HuH-7.5 (cell line): ENCODE measurements at places on chromosomes 6 and 20.

DNA sequence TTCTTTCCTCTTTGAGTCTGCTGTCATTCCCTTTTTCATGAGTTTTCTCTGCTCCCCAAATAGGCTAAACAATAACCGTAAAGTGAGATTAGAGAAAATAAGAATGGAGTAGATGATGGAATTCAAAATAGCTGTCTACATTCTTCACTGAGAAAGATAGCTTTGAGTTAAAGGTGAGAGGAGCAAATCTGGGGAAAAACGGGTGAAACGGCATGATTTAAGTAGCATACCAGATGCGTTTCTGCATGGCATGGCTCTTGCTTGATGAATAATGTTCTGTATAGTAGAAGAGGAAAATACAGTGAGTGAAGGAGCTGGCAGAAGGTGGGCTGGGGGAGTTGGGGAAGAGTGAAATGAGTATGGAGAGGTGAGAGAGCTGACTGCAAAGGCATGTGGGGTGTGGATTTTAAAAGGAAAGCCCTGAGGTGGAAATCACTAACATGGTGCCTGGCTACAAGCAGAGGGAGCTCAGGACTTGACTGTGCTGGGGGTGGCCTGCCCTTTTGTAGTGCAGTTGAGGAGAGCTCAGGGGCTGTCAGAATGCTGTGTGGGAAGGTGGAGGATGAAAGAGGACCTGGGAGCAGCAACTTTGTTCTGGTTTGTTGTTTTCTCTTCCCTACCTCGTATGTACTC, 8.8 kb downstream of the BICRAL start:
- DNase-seq = no peak

GRCh38 chr6:54601600-54602300, 244.8 kb upstream of the FAM83B start:
- DNase-seq = no peak

DNA sequence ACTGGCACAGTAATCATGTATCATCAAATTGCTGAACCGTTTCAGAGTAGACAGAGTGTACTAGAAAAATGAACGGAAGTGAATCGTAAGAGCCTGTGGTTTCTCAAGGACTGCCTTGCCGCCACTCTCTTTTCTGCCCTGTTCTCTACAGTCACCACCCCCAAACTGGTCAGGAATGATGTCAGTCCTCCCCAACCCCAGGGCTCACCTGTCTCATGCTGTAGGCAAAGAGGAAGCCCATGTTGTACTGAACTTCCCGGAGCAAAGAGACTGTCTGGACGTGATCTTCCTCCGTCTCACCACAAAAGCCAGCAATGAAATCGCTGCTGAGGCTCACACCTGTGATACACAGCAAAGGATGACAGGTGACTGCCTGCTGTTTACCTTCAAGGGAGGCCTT, 31.0 kb downstream of the CDK5RAP1 start:
- DNase-seq = no peak

DNA sequence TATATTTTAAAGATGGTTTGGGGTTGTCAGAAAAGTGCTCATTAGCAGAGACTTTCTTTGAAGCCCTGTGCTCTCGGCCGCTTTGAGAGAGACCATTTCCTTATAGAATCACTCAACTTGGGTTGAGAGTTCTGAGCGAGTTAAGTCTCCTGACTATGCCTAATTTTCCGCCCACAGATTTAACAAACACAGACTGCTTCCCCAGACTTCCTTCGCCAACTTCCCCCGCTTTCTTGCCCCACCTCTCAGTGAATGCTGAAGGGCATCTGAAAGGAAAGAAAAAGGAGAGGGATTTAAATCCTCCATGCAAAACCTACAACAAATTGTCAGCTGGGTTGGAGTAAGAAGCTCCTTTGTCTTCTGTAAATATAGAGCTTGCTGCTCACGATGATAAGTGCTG, 224.0 kb downstream of the EYA2 start:
- no peak for DNase-seq

GRCh38 chr20:54535033-54535432, 59.6 kb downstream of the DOK5 start:
- no peak for DNase-seq

- DNase-seq = no peak
These were observed 208.1 kb downstream of the UTRN start for GRCh38 chr6:144493035-144493910.

DNA sequence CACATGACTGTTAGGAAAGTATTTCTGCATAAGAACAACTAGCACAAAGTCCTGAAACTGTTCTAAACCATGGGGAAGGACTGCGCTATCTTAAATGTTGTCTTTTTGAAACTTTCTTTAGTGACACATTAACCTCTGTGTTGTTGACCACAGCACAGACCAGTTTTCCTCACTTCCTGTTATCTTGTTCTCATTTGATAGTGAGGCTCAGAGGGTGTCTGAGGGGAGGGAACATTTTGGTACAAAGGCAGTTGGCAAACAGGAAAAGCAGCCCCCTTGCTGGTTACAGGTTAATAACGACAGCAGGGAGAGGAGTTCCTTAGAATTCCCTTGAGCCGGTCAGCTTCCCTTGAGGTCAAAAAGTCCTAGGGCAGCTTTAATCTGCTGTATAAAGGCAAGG, 143.5 kb upstream of the BMP2 start:
- peak; percentile 29 for DNase-seq

GRCh38 chr20:50376888-50377459, 133.2 kb upstream of the PTPN1 start:
- DNase-seq = no peak

DNA sequence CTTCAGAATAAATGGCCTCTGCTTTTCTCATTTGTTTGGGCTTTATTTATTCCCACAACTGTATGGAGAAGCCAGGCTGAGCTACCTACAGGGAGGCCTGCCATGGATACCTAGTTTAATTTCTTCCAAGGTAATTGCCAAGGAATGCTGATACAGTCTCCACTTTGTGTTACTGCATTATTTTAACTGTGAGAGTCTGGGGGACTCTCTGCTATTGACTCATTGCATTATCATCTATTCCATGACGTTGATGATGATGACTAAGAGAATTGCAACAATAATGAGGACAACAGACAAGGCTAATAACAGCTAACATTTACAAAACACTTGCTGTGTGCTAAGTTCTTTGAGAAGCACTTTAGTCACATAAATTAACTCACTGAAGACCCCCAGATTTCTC, 88.3 kb upstream of the COL21A1 start:
- DNase-seq = no peak

- no peak for DNase-seq
These were observed 568.2 kb downstream of the HDGFL1 start for GRCh38 chr6:23137611-23138010.

DNA sequence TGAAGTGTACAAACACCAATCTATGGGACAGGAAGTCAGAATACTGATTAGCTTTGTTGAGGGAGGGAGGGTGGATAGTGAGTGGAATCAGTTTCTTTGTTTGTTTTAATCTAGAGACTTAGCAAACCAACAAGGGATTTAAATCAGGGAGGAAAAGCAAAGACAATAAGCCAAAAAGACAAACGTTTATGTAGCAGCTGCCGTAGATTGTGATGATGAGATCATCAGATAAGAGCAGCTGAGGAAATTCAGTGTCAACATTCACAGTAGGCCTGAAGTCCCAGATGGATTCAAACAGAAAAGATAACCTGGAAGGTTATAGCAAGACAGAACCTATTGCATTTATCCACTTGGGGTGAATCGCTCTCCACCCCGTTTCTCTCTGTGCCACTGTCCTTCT, 104.9 kb upstream of the SYNDIG1 start:
- no peak for DNase-seq

GRCh38 chr6:35911871-35912653, 8.8 kb downstream of the SRPK1 start:
- no peak for DNase-seq

DNA sequence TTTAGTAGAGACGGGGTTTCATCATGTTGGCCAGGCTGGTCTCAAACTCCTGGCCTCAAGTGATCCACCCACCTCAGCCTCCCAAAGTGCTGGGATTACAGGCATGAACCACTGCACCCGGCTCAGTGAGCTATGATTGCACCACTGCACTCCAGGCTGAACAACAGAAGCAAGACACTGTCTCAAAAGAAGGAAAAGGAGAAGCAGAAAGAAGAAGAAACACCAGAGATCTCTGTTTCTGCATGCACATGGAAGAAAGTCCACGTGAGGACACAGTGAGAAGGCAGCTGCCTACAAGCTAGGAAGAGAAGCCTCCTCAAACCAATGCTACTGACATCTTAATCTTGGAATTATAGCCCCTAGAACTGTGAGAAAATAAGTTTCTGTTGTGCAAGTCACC, 16.0 kb downstream of the ECT2L start:
- no peak for DNase-seq

DNA sequence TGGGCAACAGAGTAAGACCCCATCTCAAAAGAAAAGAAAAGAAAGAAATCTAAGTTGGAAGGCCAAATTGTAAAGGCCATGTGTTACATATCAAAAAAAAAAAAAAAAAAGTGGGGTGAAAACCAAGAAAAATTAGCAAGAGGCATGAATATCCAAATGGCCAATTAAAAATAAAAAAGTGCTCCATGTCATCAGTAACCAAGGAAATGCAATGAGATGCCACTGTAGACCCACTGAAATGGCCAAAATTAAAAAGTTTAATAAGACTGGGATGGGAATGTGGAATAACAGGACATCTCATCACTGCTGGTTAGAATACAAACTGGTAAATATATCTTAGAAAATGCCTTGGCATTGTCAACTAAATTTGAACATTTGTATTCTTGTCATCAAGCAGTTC, 30.1 kb upstream of the BCLAF1 start:
- no peak for DNase-seq

DNA sequence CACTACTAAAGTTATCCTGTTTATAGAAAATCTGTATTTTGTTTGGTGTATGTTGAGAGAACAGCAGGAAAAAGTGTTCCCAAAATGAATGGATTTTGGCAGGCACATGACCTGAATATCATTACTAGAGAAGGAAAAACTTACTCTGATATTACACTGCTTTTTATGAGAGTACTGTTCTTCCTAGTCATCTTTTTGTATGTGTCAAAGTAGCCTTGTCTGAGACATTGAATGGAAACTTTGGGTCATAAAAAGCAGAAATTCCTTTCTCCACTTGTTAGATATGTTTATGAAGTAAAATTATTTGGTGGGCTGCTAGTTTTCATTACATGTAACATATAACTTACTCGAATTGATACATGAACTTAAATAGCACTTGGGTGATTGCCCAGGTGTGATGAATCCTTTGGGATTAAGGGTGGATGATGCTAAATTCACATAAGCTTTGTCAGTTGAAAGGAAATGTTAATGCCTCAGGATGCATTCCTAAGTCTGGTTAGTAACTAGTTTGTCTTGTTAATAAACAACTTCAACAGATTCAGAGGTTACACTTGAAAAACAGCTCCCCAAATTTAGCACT, 206.7 kb downstream of the CENPW start:
- DNase-seq = no peak

GRCh38 chr20:60053125-60053817, 95.0 kb downstream of the CDH26 start:
- DNase-seq = no peak

GRCh38 chr6:158773581-158774449, 45.4 kb downstream of the EZR start:
- no peak for DNase-seq

DNA sequence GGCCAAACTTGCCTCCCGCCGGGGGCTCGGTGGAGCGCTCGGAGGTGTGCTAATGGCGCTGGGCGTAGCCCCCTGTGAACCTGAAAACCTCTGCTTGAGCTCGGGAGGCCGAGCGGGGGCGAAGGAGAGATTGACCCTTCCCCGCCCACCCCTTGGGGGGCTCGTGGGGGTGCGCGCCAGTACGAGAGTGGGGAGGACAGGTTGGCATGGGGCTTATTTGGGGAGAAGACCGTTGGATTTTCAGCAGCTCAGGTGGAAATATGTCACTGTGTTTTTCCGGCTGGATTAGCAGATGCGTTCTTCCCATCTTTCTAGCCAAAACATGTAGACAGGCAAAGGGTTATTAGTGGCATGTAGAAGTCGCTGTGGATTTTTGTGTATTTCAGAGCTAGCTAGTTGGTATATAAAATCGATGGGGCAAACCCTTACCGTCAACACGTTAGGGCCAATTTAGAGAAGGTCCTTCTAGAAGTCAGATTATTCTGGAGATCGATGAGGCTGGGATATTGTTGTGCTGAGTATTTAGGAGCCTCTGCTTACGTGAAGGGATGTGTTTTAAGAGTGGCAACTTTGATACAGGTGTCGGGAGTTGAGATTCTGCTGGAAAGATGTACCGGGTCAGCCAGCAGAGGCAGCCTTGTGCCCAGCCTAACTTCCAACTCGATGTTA, 525 bp downstream of the NCOA7 start:
- DNase-seq = peak; percentile 63

- DNase-seq = no peak
These were observed 1.1 kb upstream of the SRSF12 start for GRCh38 chr6:89118931-89119330.

- DNase-seq = no peak
These were observed 51.6 kb upstream of the IMPG1 start for GRCh38 chr6:76124018-76124417.

GRCh38 chr20:16810216-16810615, 62.1 kb downstream of the OTOR start:
- DNase-seq = no peak

- DNase-seq = no peak
These were observed 79.9 kb downstream of the TOX2 start for GRCh38 chr20:43994486-43995100.

DNA sequence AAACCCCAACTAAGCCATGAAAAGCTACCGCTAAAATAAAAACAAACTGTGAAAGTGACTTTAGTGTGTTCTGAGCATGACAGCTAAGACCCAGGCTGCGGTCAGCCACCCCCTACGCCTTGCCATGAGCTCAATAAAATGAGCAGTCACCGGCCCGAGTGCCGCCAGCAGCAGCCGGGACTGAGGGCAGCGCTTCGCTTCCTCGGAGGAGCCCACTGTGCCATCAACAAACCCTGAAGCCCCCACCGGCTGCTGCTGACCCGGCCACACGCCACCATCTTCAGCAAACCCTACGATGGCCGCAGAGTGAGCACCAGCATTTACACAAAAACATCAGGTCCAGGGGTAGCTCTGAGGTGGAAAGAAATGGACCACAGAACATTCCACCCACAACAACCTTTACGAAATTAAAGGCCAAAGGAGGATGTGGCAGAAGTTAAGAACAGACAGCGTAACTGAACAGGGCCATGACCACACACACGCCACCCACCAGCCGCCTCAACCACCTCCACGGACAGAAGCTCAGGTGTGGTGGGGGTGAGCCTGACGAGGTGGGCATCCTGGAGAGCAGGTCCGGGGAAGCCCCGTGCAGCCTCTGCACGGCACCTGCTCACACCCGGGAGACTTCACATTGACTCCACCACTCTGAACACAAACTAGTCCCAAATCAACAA, 67.0 kb downstream of the THBS2 start:
- no peak for DNase-seq

DNA sequence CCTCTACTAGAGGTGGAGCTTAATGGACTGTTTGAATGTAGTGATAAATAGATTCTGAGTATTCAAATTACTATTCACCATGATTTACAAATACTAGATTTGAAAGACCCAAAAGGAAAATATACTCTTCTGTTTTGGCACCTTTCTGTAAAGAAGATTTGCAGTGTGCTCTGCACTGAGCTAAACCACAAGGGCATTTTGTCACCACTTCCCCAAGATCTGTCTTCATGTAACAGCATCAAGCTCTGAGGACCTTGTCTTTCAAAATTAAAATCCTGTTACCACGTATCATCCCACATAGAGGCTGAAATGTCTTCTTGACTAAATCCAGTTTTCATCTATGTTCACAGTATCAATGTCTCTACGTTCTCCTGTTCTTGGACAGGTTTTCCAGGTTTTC, 3.3 kb upstream of the PGK2 start:
- DNase-seq = no peak
